B cell (primary cell): ENCODE measurements at places on chromosomes 6 and 20.
A peak's percentile ranks its signal among the peaks of the same experiment; 100 is the strongest.

DNA sequence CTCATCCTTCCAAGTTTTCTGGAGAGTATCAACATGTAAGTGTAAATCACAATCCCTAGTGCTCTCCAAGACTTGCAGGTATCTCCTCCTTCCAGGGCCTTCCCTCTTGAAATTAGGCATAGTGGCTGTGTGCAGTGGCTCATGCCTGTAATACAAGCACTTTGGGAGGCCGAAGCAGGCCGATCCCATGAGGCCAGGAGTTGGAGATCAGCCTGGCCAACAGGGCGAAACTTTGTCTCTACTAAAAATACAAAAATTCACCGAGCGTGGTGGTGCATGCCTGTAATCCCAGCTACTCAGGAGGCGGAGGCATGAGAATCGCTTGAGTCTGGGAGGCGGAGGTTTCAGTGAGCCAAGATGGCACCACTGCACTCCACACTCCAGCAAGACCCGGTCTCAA lies 9.4 kb upstream of the ANGPT4 start:
- DNase-seq = no peak

GRCh38 chr6:170087941-170088581 lies 202.8 kb downstream of the DLL1 start:
- DNase-seq = peak; percentile 78

GRCh38 chr6:170158296-170159021 lies 132.4 kb downstream of the DLL1 start:
- DNase-seq = no peak

- peak; percentile 87 for DNase-seq
Observed at GRCh38 chr6:25006565-25007001, 70.8 kb upstream of the RIPOR2 start.

GRCh38 chr6:12952318-12952717 lies 235.8 kb downstream of the PHACTR1 start:
- no peak for DNase-seq

DNA sequence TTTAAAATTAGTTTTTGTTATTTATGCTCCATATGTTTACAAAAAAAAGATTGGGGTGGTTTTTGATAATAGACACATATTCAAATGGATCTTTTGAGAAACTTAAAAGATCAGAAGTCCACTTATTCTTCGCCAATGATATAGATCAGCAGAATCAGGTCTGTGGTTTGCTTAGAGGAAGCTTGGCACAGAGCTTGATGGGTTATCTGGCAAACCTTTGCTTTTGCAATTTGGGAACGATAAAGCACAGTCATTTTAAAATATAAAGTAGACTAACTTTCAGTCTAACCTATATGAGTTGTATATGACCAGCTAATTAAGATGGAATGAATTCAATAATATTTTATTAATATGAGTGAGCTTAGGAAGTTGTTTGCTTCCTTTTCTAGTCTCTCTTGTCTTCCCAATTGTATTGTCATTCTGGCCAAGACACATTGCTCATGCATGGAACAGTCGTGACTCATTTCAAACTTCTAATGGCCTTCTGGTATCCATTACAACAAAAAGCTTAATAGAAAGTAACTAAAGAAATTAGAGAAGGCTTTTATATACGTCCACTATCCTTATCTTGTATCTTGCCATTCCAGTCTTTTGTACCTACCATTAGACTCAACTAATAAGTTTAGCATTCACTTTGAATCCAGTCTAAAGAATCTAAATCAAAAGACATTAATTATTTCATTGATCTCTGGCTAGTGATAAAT lies 118.7 kb downstream of the TBX18 start:
- DNase-seq = no peak

DNA sequence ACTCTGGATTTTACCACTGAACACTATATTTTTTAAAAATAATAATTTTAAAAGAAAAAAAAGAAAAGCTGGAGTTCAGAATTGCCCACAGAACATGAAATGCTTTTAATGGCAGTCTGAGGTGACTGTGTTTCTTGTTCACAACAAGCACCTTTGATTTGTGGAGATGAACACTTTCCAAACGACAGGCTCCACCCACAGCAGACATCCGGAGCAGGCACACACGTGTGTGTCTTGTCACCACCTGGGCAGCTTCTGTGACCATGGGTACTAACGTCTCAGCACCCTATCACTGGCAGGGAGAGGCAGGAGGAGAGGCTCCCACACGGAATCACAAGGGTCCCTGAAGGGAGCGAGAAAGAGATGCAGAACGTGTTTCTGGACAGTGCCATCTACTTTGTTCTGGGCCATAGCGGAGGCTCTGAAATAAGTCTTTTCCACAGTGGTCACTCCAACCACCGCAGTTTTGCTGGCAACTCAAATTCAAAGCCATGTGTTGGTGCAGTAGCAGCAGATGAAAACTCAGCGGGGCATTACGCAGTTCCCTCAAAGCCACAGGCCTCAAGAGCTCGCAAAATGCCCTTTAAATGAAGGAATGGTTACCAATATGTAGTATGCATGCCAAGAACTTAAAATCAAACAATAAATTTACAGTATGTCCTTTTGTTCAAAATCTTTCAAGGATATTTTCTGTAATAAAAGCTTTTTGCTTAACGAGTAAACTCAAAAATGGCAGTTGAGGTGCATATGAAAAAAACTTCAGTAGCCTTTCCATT lies 242.2 kb downstream of the FOXC1 start:
- no peak for DNase-seq

GRCh38 chr20:47921408-47921807 lies 136.1 kb upstream of the SULF2 start:
- DNase-seq = no peak

DNA sequence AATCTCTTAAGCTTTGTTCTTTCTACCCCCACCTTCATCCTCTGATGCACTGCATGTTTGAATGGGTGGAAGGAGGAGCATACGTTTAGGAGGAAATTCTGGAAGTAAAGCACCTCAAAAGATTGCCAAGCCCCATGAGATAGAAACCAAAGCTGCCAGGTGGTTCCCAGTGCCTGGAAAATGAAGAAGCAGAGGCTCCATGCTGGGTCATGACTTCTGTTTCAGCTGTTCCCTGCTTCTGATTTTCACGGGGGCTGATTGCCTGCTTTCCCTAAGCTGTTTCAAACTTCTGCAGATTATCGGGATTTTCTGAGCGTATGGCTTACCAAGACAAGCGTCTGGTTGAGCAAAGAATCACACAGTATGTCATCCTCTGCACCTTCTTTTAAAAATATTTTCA lies 87.5 kb upstream of the SYNDIG1 start:
- no peak for DNase-seq

DNA sequence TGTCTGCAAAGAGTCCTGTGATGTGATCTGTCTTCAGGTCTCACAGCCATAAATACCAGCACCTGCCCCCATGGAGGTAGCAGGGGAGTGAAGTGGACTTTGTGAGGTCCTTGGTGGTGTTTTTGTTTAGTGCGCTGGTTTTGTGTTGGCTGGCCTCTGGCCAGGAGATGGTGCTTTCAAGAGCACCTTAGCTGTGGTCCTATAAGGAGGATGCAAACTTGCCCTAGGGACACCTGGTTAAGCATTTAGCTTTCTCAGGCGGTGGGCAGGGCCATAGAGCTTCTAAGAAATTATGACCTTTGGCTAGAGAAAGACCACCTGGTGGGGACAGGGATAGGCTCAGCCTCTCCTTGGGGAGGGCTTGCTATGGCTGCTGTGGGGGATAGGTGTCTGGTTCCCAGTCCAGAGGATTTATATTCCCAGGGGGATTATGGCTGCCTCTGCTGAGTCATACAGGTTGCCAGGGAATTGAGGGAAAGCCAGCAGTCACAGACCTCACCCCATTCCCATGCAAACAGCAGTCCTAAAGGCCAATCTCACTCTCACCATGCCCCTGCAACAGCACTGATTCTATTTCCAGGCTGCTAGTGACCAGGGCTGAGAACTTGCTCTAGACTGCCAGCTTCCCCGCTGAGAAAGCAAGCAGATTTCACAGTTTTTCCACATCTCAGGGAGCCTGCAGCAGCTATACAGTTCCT lies 259.3 kb downstream of the TFAP2B start:
- no peak for DNase-seq

GRCh38 chr6:144519426-144519825 lies 234.3 kb downstream of the UTRN start:
- no peak for DNase-seq

GRCh38 chr20:46023999-46024398 lies 5.0 kb upstream of the SLC12A5 start:
- DNase-seq = no peak

DNA sequence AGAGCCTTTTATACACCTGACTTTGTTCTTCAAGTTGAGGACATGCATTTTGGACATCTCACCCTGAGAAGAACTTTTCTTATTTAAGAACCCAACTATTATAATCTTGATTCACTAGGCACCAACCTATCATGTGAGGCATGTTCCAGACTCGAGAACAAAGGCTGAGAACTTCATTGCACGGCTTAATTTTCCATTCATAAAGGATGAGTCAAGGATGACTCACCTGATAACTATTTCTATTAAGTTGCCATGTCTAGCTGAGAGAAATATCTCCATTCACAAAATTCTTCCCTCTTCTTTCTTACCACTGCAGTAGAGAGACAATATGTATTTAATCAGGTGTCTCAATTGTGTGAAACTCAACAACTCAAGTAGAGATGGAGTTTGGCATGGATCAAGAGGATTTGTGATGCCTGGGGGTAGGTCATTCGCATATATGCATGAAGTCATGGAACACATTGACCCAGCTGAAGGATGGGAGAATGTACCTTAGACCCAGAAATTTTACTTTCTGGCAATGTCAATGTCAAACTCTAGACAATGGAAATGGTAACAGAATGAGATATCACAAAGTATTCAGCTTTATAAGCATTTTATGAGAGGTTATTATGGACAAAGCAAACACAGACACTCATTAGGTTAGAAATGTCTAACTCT lies 208.7 kb upstream of the PRND start:
- no peak for DNase-seq

DNA sequence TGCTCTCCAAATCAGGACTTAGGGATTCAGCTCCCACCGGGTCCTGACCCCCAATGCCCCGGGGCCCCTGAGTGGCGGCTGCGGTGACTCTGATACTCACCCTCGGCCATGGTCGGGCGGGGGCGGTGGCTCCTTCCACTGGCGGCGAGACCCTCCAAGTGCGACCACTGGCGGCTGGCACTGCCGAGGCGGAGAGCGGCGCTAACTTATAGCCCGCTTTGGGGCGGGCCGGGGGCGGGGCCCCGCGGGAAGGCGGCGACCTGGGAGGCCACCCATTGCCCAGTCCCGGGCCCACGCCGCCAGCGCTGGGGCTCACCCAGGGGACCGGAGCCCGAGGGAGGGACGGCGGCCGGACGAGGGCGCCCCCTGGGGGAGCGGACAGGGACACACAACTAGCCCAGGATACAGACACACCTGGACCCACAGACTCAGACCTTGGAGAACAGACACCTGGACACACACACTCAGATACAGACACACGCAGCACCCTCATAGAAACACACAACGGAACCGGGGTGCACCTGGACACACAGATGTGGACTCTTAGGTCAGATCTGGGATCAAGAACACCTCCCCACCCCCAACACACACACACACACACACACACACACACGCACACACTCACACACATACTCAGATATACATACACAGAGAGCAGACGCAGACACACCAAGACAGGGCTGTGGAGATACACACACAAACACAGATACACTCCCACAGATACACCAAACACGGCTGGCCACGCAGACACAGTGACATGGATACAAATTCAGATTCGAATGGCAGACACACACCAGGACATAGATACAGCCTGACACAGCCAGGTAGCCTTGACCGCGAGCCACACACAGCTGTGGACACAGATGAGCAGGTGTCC lies at the start of gene TGM2:
TSS of gene TGM2 (minus strand) at position 182 of the 877 bp plus-strand sequence. CDS start at position 110, 72 bp downstream.
- DNase-seq = peak; percentile 82

- no peak for DNase-seq
Observed at GRCh38 chr20:14800707-14801425, 463.5 kb upstream of the FLRT3 start.

DNA sequence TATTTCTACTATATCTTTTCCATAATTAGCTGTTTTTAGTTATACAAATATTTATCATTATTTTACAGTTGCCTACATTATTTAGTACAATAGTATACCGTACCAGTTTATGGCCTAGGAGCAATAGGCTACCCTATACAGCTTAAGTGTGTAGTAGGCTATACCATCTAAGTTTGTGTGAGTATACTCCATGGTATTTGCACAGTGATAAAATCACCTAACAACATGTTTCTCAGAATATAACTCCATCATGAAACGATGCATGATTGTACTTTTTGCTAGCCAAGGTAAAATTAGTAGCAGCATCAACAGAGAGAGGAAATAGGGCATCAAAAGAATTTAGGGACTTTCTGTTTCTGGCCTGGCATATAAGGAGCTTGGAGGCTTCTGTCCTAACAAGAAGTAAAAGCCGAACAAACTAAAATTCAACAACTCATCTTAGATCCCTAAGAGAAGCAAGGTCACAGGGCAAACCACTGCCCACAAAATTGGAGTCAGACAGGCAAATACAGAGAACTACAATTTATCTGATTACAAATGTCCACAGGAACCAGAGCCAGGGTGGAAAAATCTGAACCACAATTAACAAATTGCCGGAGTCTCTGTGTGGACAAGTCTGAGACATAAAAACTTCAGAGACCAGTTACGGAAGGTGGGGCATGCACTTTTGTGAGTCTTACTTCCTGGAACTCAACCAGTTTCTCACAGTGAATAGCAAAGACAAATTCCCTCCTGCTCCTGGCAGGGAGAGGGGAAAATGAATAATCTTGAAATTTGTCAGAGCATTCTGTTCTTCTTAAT lies 671.4 kb downstream of the RFPL4B start:
- DNase-seq = no peak

- DNase-seq = no peak
Observed at GRCh38 chr6:157488058-157488457, 107.1 kb downstream of the ZDHHC14 start.

GRCh38 chr6:170148709-170149470 lies 142.0 kb downstream of the DLL1 start:
- DNase-seq = no peak

DNA sequence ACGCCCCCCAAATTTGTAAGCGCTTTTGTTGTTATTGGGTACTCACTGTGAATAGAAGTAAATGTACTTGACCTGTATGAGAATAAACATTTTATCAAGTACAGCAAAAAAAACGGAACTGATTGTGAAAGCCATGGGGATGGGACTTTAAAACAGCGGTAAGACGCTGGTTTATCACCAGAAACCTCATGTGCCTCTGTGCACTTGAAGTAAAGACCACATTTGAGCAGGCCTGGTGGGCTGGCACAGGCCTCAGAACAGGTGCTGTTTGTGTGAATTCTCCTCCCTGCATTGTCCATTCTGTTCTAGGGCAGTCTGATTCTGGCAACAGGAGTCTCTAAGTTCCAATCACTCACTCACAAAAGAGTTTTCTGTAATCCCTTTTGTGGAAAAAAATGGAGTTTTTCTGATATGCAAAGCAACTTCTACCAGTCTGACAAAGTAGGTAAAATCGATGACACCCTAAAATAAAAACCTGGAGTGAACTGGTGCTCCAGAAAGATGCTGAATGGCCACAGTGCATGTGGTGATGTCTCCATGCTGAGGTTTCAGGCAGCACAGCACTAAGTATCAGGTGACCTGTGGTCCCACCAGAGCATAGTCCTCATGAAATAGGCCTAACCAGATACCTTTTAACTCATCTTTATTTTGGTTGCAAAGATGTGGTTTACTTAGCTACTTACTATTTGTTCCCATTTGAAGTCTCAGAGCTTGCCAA lies 53.9 kb downstream of the STX7 start:
- no peak for DNase-seq
